ENCODE measurements at places on chromosomes 2 and 18.
A peak's percentile ranks its signal among the peaks of the same experiment; 100 is the strongest.

DNA sequence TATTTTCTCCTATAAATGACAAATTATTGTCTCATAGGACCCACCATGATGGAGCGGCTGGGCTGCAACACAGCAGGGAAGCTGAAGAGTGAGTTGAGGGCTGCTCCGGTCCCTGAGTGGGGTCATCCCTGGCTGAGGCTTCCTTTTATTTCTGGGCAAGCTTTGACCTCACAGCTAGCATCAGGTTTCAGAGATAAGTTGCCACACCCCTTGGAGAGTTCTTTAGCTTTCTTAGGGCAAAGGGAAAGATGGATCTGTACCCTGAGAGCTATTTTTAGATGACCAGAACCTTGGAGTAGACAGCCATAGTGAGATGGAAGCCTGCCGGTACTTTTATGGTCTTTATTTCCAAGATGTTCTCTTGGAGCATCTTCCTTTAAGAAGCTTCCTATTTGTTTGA lies 11.5 kb downstream of the MYL1 start:
- no peak for DNase-seq

GRCh38 chr2:147712051-147712450 lies 132.8 kb upstream of the ACVR2A start:
- DNase-seq: no peak

DNA sequence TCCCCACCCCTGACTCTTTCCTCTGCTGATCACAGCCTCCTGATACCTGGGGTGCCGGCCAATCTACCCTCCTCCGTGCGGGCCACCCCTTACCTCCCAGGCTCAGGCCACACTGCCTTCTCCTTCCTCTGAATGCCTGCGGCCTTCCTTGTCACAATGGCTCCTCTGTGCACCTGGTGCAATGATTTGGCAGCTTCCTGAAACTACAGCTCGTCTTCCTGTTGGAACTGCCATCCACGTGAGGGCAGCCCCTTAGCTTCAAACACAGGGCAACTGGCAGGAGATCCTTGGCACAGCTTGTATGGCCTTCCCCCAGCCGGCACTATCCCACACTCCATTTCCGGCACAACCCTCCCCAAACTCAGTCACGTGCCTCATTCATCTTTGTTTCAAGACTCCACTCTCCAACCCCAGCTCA lies 69.0 kb downstream of the STPG4 start:
- no peak for DNase-seq

DNA sequence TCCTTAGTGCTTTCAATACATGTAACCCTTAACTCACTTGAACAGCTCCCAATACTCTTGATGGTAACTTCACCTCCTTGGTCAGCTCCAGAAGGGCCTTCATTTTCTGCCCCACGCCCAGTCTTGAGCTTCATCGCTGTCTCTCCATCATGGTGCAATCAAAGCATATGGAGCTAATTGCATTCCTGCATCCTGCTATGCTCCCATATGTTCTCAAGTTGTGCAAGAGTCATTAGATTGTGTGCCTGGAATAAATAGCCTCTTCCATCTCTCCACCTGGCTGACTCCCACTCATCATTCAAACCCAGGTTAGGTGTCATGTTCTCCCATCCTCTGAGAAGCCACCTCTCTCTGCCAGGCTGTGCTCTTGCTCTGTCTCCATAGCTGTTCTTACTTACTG lies 364.5 kb upstream of the RGPD4 start:
- DNase-seq: no peak

GRCh38 chr2:172100080-172100934 lies 2.4 kb downstream of the DLX2 start:
- DNase-seq: peak; percentile 60

DNA sequence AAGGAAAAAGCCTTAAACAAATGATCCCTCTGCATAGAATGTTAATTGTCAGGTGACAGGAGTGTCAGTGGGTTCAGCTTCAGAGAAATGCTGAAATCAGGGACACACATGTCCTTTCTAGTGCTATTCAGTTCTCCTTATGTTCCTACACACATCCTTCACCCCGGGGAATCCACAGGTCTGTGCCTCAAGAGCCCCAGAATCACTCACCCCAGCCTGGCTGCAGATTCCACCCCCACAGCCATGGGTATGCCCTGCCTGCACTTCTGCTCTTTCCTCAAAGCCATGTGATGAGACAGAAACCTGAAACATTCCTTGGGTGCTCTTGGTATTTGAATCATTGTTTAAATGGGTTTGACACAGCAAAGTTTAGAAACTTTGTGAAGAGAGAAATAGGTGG lies 27.4 kb upstream of the FZD7 start:
- no peak for DNase-seq

- no peak for DNase-seq
These were observed 228.3 kb upstream of the FOSL2 start for GRCh38 chr2:28164280-28164801.

- DNase-seq: no peak
These were observed 27.2 kb downstream of the MARCO start for GRCh38 chr2:118968961-118969733.

GRCh38 chr18:58649966-58650816 lies 21.1 kb upstream of the MALT1 start:
- peak; percentile 85 for DNase-seq

- no peak for DNase-seq
These were observed 214.5 kb downstream of the TMEM182 start for GRCh38 chr2:102975996-102976975.

- DNase-seq: no peak
These were observed 2109.8 kb upstream of the CELF4 start for GRCh38 chr18:39675368-39675767.

DNA sequence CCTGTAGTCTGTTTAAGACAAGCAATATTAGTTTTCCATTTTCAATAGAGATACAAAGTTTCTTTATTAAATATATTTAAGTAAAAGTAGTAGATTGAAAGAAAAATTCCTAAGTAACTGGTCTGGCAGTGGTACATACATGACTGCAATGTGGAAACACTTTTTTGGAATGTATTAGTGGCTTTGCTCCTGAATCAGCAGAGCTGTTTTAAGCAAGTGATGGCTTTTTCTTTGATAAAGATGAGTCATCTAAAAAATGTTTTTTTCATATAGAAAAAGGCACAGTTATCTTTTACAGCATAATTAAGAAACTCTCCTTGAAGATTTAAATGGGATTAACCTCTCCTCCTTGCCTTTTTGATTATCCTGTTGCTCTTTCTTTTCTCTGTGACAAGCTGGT lies 34.9 kb downstream of the KDM3A start:
- no peak for DNase-seq

GRCh38 chr2:5905661-5906060 lies 213.5 kb downstream of the SOX11 start:
- DNase-seq: no peak

DNA sequence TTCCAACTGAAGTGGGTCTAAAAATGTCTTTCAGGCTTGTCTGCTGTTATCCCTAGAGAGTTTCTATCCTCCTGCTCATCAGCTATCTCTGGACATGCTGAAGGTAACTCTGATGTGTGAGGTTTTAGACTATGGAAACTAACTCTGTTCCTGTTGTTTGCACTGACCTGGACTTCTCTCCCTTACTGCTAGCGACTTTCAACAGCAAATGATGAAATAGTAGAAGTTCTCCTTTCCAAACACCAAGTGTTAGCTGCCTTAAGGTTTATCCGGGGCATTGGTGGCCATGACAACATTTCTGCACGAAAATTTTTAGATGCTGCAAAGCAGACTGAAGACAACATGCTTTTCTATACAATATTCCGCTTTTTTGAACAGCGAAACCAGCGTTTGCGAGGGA lies 26.9 kb downstream of the RMC1 start:
- DNase-seq: no peak

DNA sequence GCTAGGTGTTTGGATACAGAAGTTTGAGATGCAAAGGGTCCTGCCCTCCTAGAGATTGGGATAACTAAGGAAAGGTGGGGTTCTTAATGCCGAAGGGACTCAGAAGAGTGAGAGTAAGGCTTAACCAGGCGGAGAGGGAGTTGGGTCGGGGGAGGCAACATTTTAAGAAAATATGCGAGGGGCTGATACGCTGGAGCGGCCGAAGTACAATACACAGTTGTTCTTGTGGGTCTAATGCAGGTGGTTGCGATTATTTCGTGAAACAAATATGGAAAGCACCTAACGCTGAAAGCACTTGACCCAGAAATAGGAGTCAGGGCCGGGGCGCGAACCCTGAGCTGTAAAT lies 344 bp upstream of the MRPL33 start:
- DNase-seq: no peak

- no peak for DNase-seq
These were observed 105.0 kb upstream of the CDC42EP3 start for GRCh38 chr2:37776487-37776886.

DNA sequence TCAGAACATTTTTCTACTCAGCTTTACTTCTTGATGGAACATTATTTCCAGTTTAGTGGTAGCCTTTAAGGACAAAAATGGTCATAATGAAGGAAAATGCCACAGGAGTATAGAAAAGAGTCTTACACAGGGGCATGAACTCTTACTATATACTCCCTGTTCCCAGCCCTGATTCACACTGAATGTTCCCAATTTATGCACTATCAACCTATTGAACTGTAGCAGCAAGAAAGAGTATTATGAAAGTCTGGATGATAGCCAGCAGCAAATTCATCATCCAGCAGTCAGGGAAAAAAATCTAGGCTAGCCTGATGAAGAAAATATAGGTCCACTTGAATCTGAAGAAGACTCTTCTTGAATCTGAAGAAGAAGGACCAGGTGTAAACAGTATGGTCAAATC lies 1170.3 kb upstream of the CHAC2 start:
- DNase-seq: no peak

DNA sequence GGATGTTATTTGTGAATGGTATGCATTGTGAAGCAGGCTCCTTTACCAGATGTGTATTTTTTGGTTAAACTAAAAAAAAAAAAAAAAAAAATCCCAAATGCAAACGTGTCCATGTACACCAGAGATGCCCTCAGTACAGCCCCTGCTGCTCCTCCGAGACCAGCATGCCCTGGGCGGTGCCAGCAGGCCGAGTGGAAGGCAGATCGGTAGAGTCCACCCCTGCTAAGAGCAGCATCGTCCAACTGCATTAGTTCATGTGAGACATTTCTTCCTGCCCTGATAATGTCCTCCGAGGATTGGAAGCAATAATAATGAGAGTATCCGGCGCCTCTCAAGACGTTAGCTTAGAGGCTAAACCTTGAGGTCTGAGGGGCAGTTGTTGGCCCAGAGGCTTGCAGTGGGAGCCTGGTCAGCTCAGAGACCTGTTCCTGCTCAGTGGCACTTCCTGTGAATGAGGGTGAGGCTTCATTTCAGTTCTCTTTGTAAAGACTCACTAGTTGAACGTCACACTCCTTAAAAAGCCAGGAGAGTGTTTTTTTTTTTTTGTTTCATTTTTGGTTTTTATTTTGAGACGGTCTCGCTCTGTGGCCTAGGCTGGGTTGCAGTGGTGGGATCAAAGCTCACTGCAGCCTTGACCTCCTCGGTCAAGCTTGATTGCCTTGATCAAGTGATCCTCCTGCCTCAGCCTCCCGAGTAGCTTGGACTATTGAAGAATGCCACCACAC lies 5.6 kb downstream of the SLC66A3 start:
- peak; percentile 25 for DNase-seq

Data from B cell (primary cell).